ENCODE measurements at places on chromosomes 7 and 10. TPM values are rescaled to one million over a fixed set of nuclear protein-coding genes. Genes with fewer than 3 reads are reported as not detected.

- no peak for DNase-seq
- no peak overlapping the region for H3K27ac ChIP-seq
- H3K27me3 ChIP-seq: no peaks in the 10 kb centered on the region
- no peak overlapping the region for H3K4me3 ChIP-seq
- no peaks in the 10 kb centered on the region for H3K4me1 ChIP-seq
These were observed 137.2 kb downstream of the CDH23 start for GRCh38 chr10:71533936-71534335.

GRCh38 chr10:35565602-35566081 is 39.5 kb upstream of the GJD4 start:
- H3K27ac ChIP-seq: no peak overlapping the region
- H3K4me1 ChIP-seq: no peaks in the 10 kb centered on the region
- no peaks in the 10 kb centered on the region for H3K36me3 ChIP-seq
- no peaks in the 10 kb centered on the region for H3K27me3 ChIP-seq
- H3K4me3 ChIP-seq: no peak overlapping the region
- no peak for DNase-seq

Gene PDE1C
- total RNA-seq: 1.9 TPM

DNA sequence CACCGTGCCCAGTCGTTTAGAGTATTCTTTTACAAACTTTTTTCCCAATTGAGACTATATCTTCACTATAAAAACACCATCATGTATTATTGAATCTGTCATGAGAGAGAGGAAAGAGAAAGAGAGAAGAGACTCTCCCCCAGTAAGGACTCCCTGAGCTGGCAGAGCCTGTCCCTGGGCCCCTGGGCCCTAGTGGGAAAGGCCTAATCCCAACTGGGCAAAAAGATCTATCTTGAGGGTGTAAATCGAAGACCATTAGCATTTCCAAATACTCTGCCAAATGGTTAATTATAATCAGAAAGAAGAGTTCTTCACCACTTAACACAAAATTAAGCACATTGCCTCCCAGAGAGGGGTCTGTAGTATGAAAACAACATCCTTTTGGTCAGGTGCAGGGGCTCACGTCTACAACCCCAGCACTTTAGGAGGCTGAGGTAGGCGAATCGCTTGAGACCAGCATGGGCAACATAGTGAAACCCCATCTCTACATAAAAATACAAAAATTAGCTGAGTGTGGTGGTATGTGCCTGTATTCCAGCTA is 108.2 kb downstream of the SKIDA1 start:
- no peak overlapping the region for H3K27ac ChIP-seq
- DNase-seq: no peak
- H3K27me3 ChIP-seq: no peaks in the 10 kb centered on the region
- H3K36me3 ChIP-seq: no peaks in the 10 kb centered on the region
- no peak overlapping the region for H3K4me3 ChIP-seq

Gene PON3
- total RNA-seq: 3.6 TPM

DNA sequence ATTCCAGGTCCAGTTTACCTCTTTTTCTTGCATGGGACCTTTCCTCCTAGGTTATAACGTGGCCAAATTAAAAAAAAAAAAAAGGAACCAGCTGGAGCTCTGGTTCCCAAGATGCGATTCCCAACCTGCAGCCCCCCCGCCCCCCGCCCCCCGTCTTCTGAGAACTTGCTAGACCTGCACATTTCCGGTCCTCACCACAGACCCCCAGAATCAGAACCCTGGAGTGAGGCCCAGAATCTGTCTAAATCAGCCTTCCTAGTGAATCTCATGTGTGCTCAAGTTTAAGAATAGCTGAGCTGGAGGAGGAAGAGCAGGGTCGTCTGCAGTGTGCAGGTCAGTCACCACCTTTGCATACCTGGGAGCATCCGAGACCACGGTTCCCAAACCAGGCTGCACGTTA is 144.2 kb downstream of the KLF6 start:
- H3K36me3 ChIP-seq: no peaks in the 10 kb centered on the region
- no peaks in the 10 kb centered on the region for H3K4me1 ChIP-seq
- H3K27me3 ChIP-seq: no peaks in the 10 kb centered on the region
- no peak overlapping the region for H3K4me3 ChIP-seq
- no peak for DNase-seq

- no peaks in the 10 kb centered on the region for H3K4me1 ChIP-seq
- H3K36me3 ChIP-seq: no peaks in the 10 kb centered on the region
- no peaks in the 10 kb centered on the region for H3K27me3 ChIP-seq
- H3K27ac ChIP-seq: no peak overlapping the region
- DNase-seq: no peak
- H3K4me3 ChIP-seq: no peak overlapping the region
These were observed 109.1 kb downstream of the IQUB start for GRCh38 chr7:123425246-123425645.

Measured in pancreas (tissue), 10 donors.